ENCODE measurements at places on chromosomes 4 and X.

DNA sequence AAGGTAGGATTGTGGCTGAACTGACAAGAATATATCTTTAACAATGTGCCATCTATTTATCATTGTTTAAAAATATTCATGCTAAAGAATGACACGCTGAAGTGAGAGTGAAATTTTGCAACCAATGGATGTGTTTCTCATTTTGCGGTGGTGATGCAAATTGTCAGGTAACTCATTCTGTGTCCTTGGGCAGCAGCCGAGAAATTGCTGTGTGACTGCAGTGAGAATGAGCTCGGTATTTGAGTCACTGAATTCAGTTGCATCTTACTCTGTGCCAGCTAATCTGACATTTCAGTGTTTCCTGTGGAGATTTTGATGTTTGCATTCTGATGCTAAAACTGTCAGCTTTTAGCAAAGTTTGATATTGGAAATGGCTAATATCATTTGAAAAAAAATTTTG, 28.1 kb downstream of the MCUB start:
- peak; percentile 54 for DNase-seq

GRCh38 chr4:71828470-71828869, 44.6 kb upstream of the GC start:
- no peak for DNase-seq

DNA sequence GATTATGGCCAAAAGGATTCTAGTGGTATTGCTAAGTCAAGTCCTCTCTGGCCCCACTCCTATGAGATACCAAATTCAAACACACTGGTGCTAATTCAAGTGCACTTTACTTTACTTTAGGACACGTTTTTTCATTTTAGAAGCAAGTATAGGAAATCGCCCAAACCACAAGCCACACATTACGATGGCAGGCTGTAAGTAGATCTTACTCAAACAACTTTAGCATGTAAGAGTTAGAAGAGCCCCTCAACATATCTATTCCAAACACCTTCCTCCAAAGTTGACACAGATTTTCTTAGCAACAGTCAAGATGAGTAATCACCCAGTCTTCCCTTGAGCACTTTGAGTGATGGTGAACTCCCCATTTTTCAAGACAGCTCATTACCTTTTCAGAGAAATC, 43.6 kb downstream of the DRD5 start:
- DNase-seq = no peak

GRCh38 chr4:154024097-154024694, 235.3 kb upstream of the SFRP2 start:
- DNase-seq = no peak

- DNase-seq = no peak
These were observed 20.0 kb downstream of the HCCS start for GRCh38 chrX:11131146-11131545.

GRCh38 chrX:421646-422391, 35.1 kb upstream of the PPP2R3B start:
- no peak for DNase-seq

GRCh38 chr4:169899295-169899694, 126.9 kb downstream of the MFAP3L start:
- no peak for DNase-seq

DNA sequence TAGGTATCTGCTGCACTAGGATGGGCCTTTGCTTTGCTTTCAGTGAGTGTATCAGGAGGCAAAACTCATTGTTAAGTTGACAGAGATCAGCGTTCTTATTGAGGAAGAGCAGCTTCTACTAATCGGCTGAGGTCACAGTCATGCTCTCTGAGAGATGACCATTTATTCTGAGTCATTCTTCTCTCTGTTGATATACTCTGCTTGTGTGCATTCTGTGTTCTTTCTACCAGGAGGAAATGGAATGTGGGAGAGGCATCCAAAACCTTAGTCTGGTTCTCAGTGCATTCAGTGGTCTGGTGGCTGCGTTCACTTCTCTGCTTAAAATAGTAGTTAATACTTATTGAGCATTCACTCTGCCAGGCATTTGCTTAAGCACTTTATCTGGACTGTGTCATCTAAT, 66.2 kb downstream of the RRAGB start:
- DNase-seq = no peak

GRCh38 chrX:109710181-109710580, 22.9 kb downstream of the ACSL4 start:
- no peak for DNase-seq

GRCh38 chr4:30460818-30461217, 259.4 kb upstream of the PCDH7 start:
- DNase-seq = no peak
